ENCODE measurements at places on chromosomes 16 and 17.
A peak's percentile ranks its signal among the peaks of the same experiment; 100 is the strongest.

- peak; percentile 12 for ATAC-seq
Observed at GRCh38 chr16:85166699-85167588, 54.7 kb upstream of the CIBAR2 start.

GRCh38 chr17:1565877-1566276 lies 3.3 kb upstream of the PITPNA start:
- no peak for ATAC-seq

- no peak for ATAC-seq
Observed at GRCh38 chr17:79189305-79189704, 114.7 kb downstream of the ENGASE start.

DNA sequence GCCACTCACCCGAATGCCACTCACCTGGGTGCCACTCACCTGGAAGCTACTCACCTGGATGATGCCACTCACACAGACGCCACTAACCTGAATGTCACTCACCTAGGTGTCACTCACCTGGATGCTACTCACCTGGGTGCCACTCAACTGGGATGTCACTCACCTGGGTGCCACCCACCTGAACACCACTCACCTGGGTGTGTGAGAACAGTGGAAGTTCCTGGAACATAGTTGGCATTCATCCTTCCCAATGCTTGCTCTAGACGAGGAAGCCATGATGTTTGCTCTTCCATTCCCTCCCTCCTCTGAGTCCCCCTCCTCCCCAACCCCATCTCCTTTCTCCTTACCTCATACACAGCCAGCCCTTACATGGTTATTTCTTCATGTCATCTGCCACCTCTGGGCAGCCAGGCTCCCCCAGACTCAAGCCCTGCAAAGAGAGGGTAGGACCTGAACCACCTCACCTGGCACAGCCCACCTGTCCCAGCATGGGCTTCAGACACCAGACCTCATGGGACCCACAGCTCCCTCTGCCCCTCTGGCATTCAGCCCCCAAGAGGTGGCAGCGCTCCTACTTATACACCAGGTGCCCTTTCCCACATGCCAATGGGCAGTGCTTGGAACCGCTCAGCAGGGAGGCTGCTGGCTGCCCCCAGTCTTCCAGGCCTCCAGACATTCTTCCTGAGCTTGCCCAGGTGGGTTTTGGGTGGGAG lies 171.8 kb upstream of the FOXF1 start:
- ATAC-seq: no peak

GRCh38 chr16:20624882-20625807 lies 49.0 kb upstream of the ACSM2B start:
- no peak for ATAC-seq

- peak; percentile 89 for ATAC-seq
Observed at GRCh38 chr16:73871088-73871733, 425.4 kb upstream of the PSMD7 start.

- ATAC-seq: no peak
Observed at GRCh38 chr17:73516431-73516830, 127.8 kb downstream of the SDK2 start.
